AG09319 (cell line): ENCODE measurements at places on chromosomes 1 and 21.

DNA sequence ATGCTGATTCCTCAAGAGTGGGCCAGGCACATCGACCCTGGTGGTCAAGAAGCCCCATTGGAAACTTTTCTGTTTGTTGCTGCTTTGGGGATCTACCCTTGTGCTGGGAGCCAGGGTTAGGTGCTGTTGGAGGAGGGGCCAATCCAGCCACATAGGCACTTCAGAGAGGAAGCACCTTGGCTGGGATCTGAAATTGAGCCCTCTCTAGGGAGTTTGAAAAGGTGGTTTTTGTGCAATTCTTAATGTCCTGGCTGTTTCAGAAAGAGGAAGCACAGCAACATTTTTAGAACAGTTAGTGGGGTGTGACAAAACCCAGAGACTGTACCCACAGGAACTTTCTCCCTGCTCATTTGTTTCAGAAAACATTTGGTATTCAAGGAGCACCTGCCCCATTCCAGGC, 17.2 kb upstream of the BEND5 start:
- no peak for DNase-seq

- DNase-seq = no peak
These were observed 402.5 kb downstream of the PTPRC start for GRCh38 chr1:199041173-199041914.

- no peak for DNase-seq
These were observed 253.8 kb upstream of the RAB4A start for GRCh38 chr1:229017091-229017490.

- no peak for DNase-seq
These were observed 117.1 kb upstream of the IPO9 start for GRCh38 chr1:201711811-201712210.

GRCh38 chr1:175564723-175565122, 178.7 kb downstream of the TNR start:
- DNase-seq = no peak

GRCh38 chr1:155893389-155894142, 17.6 kb downstream of the RIT1 start:
- no peak for DNase-seq

DNA sequence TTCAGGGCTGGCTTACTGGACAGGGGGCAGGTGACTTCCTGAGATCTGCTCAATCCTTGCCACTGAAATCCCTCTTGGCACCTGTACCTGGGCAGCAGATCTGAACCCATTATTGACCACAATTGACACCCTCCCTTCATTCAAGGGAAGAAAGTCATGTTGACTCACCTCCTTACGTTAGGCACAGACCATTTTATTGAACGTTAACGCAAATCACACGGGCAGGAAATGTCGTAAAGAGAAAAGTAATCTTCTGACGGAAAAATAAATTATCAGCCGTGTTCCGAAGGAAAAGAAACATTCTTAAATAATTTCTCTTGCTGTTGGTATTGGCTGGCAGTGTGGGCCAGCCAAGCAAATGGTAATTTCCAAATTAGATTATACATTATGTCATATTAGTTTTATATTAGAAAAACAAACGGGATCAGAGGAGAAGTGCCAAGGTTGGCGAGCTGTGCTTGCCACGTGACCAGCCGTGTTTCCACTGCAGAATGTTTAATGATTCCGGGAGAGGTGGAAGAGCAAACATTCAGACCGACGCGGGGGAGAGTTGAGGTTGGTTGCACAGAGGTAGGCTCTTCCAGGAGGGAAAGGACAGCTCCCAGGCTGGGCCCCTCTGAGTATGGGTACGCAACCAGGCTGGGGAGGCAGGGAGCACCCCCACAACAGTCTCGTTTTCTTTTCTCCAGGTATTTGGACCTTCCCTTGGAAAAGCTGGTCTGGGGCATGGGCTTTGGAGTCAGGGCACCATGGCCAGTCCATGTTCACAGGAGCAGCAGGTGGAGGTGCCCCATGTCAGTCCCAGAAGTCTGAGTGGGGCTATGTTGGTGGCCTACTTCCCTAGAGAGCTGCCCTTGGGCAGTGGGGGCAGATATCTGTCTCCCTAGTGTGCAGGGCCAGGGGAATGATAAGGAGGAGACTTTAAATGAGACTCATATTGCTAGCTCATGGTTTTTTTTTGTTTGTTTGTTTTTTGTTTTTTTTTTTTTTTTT, 121.1 kb downstream of the FOXD2 start:
- DNase-seq = no peak

DNA sequence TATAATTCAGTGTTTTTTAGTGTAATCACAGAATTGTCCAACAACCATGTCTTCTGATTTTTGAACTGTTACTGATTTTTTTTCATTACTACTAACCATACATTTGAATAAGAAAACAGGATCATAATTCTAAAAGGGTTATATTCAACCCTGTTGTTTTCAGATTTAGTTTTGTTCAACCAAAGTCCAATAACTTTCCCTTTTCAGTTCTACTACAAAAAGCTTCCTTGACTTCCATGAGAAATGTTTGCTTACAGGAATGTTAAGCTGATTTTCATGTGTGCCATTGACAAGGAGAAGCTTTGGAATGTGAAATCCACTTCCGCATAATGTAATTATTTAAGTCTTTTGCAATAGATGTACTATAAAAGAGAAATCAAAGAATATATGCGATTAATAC, 72.0 kb upstream of the ZNF326 start:
- DNase-seq = no peak

GRCh38 chr1:156476501-156477298, 23.9 kb downstream of the MEF2D start:
- peak; percentile 24 for DNase-seq

GRCh38 chr1:150552128-150552910, 3.1 kb downstream of the ADAMTSL4 start:
- peak; percentile 83 for DNase-seq

- no peak for DNase-seq
These were observed 49.6 kb downstream of the ELAPOR1 start for GRCh38 chr1:109163551-109163950.

DNA sequence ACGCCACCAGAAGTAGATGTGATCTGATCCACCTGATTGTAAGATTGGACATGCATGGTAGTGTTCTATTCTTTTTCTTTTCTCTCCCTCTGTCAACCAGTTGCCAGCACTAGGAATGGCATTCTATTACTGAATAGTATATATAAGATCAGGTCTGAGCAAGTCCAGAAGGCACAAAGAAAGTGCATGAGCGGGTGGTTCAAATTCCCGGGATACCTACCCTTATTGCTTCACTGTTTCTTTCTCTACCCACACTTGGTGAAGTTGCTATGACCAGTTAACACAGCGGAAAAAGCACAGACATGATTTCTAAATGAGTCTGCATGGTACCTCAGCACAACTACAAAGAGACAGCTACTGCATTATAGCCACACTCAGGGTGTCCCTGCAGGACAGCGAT, 64.0 kb downstream of the SLC9A1 start:
- no peak for DNase-seq

GRCh38 chr1:51287966-51288365, 42.4 kb downstream of the TTC39A start:
- no peak for DNase-seq

DNA sequence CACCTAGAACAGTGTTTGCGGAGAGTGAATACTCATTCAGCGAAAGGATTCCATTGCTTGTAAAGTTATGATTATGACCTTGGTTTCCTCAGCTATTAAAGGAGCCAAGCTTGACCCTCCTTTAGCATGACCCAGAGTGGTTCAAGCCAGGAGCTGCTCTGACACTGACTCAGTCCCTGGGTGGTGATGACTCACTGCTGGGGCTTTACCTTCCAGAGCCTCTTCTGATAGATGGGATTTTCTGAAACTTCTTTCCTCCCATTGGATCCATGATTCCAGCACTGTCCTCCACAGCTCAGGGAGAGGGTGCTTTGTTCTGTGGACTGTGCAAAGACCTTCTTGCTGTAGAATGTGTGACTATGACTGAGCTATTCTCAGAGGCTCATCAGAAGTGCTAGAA, 77.4 kb downstream of the S1PR1 start:
- DNase-seq = no peak

DNA sequence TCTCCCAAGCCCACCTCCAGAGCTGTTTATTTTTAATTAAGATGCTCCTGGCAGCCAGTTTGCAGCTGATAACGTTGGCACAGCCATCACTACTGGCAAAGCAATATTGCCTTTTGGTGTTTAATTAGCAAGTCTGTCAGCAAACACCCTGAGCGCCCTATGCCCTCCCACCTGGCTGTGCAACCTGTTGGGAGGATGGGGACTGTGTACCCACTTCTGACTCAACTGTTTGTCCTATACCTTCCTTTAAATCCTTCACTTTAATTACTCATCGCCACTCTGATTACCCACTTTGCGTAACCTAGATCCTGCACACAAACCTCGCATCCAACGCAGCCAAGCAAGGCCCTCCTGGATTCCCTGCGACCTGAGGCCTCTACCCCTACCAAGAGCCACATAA, 67.1 kb downstream of the BCAR3 start:
- no peak for DNase-seq

DNA sequence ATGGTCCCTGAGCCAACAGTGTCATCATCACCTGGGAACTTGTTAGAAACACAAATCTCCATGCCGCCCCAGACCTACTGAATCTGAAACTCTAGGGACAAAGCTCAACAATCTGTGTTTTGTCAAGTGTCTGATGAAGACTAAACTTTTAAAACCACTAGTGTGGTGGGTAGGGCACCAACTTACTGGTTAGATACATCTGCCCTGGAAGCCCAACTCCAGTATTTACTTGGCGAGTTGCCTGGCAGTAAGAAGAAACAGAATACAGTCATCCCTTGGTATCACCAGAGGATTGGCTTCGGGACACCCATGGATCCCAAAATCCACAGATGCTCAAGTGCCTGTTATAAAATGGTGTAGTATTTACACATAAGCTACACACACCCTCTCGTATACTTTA, 367.9 kb upstream of the DUSP10 start:
- DNase-seq = no peak

DNA sequence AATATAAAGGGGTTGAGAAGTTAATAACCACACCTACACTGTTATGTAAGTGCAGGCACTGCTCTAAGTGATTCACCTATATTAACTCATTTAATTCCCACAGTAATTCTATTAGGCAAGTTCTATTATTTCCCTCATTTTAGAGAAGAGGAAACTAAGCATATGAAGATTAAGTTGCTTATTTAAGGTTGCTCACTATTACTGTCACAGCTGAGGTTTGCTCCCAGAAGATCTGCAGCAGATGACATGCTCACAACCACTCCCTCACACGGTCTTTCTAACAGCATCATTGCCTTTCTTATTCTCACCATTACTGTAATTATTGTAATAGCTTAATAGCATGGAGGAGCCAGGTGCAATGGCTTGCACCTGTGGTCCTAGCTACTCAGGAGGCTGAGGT, 196.4 kb upstream of the GREM2 start:
- no peak for DNase-seq

GRCh38 chr1:211738691-211739301, 63.4 kb upstream of the NEK2 start:
- no peak for DNase-seq

DNA sequence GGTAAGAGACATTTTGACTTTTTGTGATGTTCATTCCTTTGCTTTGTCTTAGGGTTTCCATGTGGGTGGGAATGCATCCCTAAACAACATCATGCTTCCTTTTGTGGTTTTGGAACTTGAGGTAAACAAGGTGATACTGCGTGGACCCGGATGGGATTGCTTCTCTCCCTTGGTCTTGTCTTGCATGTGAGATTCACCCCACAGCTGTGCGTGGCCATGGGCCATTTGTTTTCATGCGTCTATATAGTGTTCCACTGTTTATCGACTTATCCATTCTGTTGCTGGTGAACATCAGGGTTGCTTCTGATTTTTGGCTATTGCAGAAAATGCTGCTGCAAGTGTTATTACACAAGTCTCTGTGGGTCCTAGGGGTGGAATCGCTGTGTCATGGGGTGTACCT, 21.1 kb downstream of the CRYAA start:
- no peak for DNase-seq

GRCh38 chr1:186512698-186513457, 52.0 kb upstream of the PDC start:
- no peak for DNase-seq

- no peak for DNase-seq
These were observed 132.5 kb downstream of the SYT14 start for GRCh38 chr1:210070531-210070930.

GRCh38 chr21:45997495-45998275, 16.1 kb downstream of the COL6A1 start:
- no peak for DNase-seq
